H9 (cell line): ENCODE measurements at places on chromosomes 6 and 20.

DNA sequence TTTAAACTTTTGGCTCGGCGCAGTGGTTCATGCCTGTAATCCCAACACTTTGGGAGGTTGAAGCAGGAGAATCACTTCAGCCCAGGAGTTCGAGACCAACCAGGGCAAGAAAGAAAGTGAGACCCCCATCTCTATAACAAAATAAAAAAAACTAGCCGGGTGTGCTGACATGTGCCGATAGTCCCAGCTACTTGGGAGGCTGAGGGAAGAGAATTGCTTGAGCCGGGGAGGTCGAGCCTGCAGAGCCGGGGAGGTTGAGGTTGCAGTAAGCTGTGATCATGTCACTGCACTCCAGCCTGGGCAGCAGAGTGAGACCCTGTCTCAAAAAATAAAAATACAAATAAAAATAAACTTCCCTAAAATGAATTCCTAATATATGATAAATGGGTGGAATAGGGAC is 50.4 kb downstream of the ZMYND8 start:
- no peak overlapping the region for H3K27ac ChIP-seq
- H3K4me3 ChIP-seq, result no peak overlapping the region
- H3K4me1 ChIP-seq, result peaks cover 2% of the 10 kb centered on the region; the same call in 1 of the 2 replicates
- DNase-seq, result no peak

GRCh38 chr6:11262242-11262641 is 29.8 kb upstream of the NEDD9 start:
- H3K4me1 ChIP-seq, result no peaks in the 10 kb centered on the region
- H3K36me3 ChIP-seq, result no peaks in the 10 kb centered on the region
- H3K27ac ChIP-seq, result no peak overlapping the region

DNA sequence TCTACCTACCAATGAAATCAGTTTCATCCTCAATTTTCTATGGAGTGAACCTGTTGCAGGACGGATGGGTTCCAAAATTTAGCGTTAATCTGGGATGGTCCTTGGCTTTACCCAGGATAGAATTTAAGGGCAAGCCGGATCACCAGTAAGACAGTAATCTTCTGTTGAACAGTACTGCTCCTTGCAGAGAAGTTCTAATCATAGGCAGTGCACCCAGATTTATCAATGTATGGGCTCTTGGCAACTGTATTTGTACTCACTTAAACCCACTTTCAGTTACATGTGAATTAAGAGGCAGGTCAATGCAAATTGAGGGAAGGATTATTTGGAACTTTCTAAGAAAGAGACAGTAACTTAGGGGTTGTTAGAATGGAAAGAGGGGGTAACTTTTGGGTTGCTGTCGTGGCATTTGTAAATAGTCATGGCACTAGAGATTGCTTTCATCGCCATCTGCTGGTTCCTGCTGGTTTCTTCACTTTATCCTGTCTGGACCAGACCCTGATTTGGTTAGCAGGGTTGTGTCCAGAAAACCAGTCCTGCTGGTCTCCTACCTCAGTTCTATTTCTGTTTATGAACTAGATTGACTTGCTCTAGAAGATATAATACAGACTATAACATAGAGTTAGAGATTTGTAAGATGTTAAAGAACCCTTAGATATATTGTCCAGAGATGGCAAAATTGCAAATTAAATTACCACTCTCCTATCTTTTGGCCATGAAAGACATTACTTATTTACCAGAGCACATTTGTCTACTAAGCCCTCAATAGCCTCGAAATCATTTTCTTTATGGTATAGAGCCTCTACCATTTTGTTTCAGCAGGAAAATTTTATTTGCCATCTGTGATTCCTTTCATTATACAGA is 646.3 kb downstream of the UTRN start:
- no peak overlapping the region for H3K4me3 ChIP-seq
- H3K4me1 ChIP-seq, result no peaks in the 10 kb centered on the region
- no peak overlapping the region for H3K27ac ChIP-seq
- DNase-seq, result peak; percentile 39
- no peaks in the 10 kb centered on the region for H3K27me3 ChIP-seq
- H3K36me3 ChIP-seq, result no peaks in the 10 kb centered on the region

DNA sequence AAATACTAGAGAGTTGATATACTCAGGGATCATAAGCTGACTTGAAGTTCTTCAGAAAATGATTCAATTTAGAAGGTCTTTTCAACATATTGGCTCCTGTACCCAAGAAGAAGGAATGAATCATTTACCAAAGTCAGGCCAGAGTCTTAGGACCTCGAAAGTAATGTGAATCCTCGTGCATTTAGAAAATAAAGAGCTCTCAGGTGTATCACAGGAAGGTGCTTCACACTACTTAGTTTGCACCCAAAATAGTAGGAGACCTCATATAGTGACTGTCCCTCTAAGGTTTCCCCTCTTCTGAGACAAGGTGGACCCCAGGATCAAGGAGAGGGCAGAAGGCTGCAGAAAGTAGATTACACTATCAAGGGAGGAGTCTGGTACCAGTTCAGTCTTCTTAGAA is 71.8 kb downstream of the F13A1 start:
- no peaks in the 10 kb centered on the region for H3K4me1 ChIP-seq
- H3K27me3 ChIP-seq, result no peaks in the 10 kb centered on the region

DNA sequence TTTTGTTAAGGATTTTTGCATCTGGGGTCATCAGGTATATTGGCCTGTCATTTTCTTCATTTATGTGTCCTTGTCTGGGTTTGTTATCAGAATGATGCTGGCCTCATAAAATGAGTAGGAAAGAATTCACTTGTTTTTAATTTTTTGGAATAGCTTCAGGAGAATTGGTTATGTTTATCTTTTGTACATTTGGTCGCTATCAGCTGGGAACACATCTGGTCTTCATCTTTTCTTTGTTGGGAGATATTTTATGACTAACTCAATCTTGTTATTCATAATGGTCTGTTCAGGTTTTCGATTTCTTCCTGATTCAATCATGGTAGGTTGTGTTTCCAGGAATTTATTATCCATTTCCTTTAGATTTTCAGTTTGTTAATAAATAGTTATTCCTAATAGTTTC is 207.5 kb upstream of the ASCC3 start:
- H3K4me1 ChIP-seq, result peaks cover 5% of the 10 kb centered on the region; the same call in 1 of the 2 replicates
- H3K4me3 ChIP-seq, result no peak overlapping the region
- no peak overlapping the region for H3K27ac ChIP-seq
- no peak for DNase-seq
- H3K27me3 ChIP-seq, result no peaks in the 10 kb centered on the region

DNA sequence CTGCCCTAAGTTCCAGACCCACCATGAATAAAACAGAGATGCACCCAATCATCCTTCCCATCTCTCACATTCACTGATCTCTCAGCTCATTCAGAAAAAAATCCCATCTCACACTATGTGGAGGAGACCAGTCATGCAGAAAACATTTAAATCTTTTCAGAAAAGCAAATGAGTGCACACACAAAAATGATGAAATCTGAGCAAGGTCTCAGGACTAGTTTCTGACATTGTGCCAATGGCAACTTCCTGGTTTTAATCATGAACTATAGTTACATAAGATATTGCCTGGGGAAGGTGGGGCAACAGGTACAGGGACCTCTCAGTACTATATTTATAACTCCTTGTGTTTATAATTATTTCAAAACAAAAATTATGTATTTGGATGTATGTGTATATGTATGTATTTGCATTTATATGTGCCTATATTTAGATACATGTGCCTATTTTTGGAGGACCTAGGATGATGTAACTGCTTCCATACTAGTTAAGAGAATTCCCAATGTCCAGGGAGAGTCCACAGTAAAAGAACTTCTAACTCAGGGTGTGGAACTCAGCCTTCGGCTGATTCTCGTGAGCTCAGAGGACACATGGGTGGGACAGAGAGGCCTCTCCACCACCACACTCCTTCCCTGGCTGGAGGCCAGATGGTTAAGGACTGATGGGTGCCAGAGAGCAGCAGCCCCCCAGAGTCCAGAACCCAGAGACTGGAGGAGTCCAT is 71.7 kb upstream of the MAP3K4 start:
- no peak for DNase-seq
- H3K36me3 ChIP-seq, result peaks cover 11% of the 10 kb centered on the region
- no peak overlapping the region for H3K4me3 ChIP-seq
